ENCODE measurements at places on chromosomes 13 and 19.

GRCh38 chr19:3229888-3230496 lies 5.5 kb downstream of the CELF5 start:
- DNase-seq, result no peak

GRCh38 chr13:50519866-50520265 lies 323.6 kb downstream of the DLEU7 start:
- peak; percentile 10 for DNase-seq

- peak; percentile 68 for DNase-seq
Measured at GRCh38 chr13:99506634-99507033, 5.4 kb downstream of the TM9SF2 start.

DNA sequence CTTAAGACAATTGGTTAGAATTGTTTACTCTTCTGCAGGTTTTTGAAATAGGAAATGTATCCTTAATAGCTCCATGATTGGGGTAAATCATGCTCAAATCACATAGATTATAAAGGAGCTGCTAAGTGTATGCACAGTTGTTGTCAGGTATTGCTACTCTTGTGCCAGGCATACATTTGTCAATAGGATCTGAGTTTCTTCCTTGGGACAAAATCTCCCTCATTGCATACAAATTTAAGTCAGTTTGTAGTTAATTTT lies 109.3 kb upstream of the MLNR start:
- DNase-seq, result no peak

GRCh38 chr19:18672606-18673337 lies 10.7 kb upstream of the CRTC1 start:
- no peak for DNase-seq

DNA sequence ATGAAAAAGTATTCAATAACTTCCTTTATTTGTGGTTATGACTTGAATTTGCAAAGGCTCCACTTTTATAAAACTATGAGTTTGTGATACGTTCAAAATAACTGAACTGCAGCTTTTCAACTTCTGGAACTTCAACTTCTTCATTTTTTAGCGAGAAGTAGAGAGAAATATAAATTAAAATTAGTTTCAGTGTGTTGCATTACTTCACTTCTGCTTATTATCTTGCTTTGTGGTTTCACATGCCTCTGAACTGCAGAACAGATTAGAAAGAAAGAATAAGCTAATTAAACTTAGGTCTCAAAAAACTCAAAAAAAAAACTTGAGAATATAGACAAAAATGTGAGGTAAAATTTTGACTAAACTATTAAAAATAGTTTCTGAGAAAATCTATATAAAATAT lies 1073.4 kb downstream of the PCDH17 start:
- DNase-seq, result peak; percentile 10

Data from suppressor macrophage (primary cell).